GM13976 (cell line): ENCODE measurements at places on chromosomes 2 and 18.

DNA sequence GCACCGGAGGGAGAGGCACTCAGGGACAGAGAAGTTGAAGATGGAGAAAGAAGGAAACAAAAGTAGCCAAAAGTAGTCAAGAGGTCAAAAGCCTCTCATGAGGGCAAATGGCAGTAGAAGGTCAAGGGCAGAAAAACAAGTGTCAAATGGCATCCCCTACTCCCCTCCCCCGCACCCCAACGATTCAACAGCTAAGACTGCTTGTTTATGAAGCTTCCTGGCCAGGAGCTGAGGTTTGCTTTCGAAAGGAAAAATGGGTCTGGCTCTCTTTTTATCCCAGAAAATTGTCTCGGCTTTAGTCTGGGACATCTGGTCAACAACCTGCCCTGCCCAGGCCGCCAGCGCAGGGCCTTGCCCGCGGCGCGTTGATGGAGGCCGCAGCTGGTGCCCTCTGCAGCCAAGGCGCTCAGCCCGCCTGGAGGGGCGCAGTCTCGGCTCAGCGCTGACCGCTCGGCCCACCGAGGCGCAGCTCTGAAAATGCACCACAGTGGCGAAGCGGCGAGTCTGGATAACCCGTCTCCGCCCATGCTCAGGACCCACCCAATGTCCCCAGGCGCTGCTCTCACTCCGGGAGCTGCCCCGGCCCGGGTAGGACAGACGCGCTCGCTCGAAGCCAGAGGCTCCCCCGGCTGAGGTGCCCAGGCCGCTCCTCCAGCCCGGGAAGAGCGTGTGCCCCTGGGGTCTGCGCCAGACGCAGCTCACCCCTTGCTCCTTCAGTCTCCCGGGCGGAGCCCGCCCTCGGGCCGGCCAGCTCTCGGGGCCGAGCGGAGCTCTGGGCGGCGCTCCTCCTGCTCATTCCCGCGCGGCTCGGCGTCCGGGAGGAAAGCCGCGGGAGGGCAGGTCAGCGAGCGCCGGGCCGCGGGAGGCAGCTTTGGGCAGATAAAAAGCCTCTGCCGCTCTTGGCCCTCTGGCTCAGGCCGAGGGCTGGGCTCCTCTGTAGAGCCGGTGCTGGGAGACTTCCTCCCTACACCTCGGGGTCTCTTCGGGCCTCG lies 1.8 kb upstream of the TBR1 start:
- peak; percentile 48 for DNase-seq

- DNase-seq, result no peak
These were observed 421 bp upstream of the VAMP5 start for GRCh38 chr2:85583667-85584353.

- DNase-seq, result no peak
These were observed 119.7 kb downstream of the RDH14 start for GRCh38 chr2:18440777-18441176.

DNA sequence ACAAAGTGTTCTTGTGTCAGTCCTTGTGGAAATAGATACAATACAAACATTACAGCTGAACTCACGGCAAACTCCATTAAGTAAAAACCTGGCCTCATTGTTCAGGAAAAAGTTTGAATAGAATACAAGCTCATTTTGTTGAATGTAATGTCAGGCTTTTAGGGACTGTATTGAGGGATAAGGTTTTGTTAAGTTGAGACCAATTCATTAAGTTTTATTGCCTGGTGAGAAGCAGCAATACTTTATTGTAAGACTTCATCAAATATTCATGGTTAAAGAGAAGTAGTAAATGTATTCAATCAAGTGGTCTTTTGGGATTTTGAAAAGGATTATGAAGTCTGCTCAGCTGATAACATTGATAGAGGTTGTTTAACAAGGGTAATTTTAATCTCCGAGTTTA lies 35.4 kb upstream of the METAP1D start:
- DNase-seq, result no peak

- DNase-seq, result no peak
These were observed 157.1 kb downstream of the MC4R start for GRCh38 chr18:60215432-60215831.

- peak; percentile 41 for DNase-seq
These were observed 47.1 kb downstream of the ZNF532 start for GRCh38 chr18:58911766-58912165.

DNA sequence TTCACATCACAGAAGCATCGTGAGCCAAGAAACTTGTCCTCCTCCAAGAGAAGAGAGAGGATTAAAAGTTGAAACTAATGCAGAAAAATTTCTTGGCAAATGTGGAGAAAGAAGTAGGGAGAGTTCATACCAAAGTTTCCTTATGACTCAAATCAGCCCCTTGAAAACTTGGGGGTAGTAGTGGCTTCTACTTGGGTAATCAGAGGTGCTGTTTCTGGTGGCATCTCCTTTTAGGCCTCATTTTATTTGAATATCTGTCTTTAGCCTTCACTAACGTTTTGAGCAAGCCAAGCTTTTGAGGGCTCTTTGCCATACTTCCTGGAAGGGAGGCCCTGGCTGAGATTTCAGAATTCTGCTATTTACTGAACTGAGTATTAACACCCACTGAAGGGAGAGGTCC lies 515.3 kb upstream of the MEX3C start:
- DNase-seq, result no peak

DNA sequence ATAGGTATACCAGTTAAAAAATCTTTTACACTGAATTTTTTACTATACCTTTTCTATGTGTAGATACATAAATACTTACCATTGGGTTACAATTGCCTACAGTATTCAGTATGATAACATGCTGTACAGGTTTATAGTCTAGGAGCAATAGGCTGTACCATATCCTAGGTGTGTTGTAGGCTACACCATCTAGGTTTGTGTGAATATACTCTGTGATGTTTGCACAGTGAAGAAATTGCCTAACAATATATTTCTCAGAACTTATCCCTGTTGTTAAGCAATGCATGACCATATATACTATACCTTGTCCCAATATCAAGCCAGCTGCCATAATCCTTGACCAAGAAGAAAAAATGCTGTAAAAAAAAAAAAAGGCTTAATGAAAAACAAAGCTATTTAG lies 114.5 kb downstream of the PIGN start:
- no peak for DNase-seq

DNA sequence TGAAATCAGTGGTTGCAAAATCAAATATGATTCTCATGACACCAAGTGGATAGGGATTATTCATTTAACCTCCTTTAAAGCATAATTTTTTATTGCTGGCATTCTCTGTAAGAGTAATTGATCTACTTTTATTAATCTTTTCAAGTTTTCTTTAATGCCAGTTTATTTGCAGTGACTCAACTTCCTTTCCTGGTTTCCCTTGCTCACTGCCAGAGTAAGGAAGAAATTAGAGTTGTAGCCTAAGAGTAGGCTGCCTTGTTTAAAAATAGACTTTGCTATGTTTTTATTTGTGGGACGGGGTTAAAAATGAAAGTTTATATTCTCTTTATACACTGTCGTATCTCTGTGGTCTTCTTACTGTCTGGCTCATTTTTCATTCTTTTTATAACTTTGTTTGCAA lies 148.6 kb downstream of the WDR7 start:
- DNase-seq, result no peak

DNA sequence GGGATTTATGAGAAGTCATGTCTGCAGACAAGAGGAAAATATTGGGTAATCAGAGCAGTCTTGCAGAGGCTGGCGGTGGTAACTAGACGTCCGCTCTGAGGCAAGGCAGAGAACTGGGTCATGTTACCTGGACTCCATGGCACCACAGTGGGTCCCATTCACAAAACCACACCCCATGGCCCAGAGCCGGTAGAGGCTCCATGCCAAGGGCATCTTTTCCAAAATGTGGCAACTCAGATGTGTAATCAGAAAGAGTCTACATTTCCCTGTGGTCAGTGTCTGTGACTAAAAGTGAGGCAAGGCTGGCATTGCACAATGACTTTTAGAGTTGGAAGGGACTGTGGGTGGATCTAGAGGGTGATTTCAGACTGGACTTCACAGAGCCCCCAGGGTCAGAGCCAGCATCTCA lies 113.1 kb downstream of the MREG start:
- no peak for DNase-seq

DNA sequence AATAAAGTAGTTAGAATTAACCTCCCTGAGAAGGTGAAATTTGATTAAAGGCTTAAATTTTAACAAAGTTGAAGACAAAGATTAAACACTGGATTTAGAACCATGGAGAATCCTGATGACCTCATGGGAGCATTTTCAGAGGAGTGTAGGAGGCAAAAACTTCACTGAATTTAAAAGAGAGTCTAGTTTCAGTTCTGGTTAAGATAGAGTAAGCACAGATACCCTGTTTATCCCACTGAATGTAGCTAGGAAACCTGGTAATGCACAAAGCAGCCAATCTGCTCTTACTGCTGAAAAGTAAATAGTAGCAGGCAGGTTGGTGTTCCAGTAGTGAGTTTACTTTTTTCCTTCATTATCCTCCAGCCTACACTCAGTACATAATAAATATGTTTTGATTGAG lies 654.9 kb upstream of the SYT4 start:
- no peak for DNase-seq

GRCh38 chr18:63783394-63783793 lies 8.2 kb downstream of the SERPINB7 start:
- peak; percentile 6 for DNase-seq

- DNase-seq, result no peak
These were observed 2.2 kb upstream of the SERPINB12 start for GRCh38 chr18:63539904-63540510.

- no peak for DNase-seq
These were observed 33.2 kb downstream of the ZNF516 start for GRCh38 chr18:76461692-76462325.

GRCh38 chr2:236827997-236828396 lies 257.7 kb upstream of the COPS8 start:
- no peak for DNase-seq

- DNase-seq, result no peak
These were observed 414.8 kb upstream of the FIGN start for GRCh38 chr2:164150604-164151003.

DNA sequence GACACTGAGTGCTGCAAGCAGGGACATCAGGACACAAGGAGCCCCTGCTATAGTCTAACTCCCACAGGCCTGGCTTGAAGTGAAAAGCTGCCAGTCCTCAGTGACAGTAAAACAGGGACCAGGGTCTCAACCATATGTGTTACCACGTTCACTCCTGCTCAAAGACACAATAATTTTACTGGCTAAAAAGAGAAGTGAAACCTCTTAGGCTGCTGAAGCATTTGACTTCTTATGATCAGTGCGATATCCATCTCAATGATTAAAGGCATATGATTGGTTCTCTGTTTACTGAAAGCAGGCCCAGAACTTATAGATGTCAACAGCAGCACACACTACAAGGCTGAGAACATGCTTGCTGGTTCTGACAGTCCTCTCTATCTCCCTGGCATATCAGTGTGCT lies 129.8 kb upstream of the LMAN1 start:
- DNase-seq, result peak; percentile 36

- DNase-seq, result no peak
These were observed 107.6 kb downstream of the STRN start for GRCh38 chr2:36858551-36859365.

- peak; percentile 45 for DNase-seq
These were observed 42.1 kb upstream of the TTC39C start for GRCh38 chr18:23972453-23972852.

DNA sequence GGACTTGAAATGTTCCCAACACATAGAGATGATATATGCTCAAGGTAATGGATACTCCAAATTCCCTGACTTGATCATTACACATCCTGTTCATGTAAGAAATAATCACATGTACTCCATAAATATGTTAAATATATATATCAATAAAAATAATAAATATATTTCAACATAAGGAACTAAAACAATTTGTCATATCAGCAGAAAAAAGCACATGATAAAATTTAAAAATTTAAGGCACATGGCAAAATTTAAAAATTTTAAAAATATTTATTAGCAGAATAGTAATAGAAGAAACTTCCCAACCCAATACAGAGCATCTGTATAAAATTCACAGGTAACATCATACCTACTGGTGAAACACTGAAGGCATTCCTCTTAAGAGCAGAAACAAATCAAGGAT lies 109.6 kb upstream of the KYNU start:
- no peak for DNase-seq

DNA sequence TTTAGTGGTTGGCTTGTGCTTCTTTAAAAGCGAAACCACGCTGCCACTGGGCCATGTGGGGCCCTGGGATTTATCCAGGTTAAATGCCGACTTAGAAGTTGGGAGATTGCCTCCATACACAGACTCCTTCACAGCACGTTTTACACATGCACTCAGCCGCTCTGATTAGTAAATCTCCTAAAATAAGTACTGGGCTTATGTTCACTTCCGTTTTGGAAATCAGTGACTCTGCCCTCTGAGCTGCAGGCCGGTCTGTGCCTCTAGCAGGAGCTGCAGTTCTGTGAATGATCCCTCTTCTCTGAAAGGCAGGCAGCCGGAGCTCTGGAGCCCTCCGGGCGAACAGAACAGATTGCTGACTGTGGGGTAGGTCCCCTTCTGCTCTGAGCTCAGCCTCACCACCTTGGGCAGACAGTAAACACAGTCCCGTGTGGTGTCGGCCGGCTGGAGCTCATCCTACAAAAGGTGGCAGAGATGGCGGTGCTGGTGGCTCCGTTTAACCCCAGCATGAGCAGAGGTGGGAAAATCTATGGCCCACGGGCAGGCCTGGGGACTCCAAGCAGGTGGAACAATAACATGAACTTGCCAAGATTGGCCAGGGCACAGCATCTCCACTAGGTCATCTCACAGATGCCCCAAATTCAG lies 9.8 kb upstream of the RAB17 start:
- DNase-seq, result no peak

- DNase-seq, result no peak
These were observed 563.4 kb downstream of the LRRTM4 start for GRCh38 chr2:76958749-76959148.

DNA sequence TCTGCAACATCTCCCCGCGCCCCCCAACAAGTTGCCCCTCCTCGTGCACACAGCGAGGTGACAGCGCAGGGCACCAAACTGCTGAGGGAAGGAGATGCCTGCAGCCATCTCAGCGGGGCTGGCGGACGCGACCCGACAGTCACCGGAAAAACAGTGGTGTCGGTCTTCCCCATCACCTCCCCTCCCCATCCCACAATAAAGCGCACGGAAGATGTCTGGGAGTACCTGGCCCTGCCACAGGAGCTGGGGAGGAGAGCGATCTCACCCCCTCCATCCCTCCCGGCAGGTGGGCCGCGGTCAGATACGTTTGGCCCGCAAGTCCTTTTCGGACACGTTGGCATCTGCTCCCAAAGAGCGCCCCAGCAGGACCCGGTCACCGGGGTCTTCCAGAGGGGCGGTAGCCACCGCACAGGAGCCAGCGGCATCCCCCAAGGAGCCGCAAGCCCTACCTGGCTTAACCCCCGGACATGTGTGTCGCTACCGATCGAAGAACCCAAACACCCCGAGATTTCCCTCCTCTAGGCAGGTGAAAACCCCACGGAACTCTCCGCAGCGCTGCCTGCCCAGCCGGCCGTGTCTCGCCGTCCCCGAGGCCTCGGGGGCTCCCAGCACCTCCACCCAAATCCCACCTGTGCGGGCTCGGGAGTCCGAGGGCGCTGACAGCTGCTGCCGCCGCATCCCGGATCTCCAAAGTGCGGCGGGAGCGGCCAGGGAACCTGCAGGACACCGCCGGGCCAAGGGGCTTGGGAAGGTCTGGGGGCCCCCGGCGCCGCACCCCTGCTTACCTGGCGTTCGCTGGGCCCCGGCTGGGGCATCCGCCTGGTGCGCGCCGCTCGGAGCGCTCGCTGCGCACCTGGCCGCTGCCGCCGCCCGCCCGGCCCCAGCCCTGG lies 657 bp downstream of the ATP8B1 start:
- peak; percentile 40 for DNase-seq

- DNase-seq, result peak; percentile 44
These were observed 48.2 kb downstream of the LONRF2 start for GRCh38 chr2:100274076-100274475.

- DNase-seq, result no peak
These were observed 108.0 kb downstream of the SGPP2 start for GRCh38 chr2:222532315-222532714.

- DNase-seq, result peak; percentile 72
These were observed 27.8 kb upstream of the GAREM2 start for GRCh38 chr2:26144953-26145680.
